NCI-H1092 (cell line): ENCODE measurements at places on chromosomes 1 and 21.

GRCh38 chr1:226535666-226536065 is 12.9 kb upstream of the STUM start:
- peak; percentile 85 for DNase-seq

- no peak for DNase-seq
These were observed 202.6 kb downstream of the SLC45A1 start for GRCh38 chr1:8520483-8520966.

- DNase-seq: no peak
These were observed 32.2 kb downstream of the SLC30A7 start for GRCh38 chr1:100928128-100928527.

- DNase-seq: no peak
These were observed 26.2 kb downstream of the RGS7 start for GRCh38 chr1:241330619-241331327.

GRCh38 chr1:17588048-17588871 is 48.8 kb downstream of the ARHGEF10L start:
- DNase-seq: no peak

DNA sequence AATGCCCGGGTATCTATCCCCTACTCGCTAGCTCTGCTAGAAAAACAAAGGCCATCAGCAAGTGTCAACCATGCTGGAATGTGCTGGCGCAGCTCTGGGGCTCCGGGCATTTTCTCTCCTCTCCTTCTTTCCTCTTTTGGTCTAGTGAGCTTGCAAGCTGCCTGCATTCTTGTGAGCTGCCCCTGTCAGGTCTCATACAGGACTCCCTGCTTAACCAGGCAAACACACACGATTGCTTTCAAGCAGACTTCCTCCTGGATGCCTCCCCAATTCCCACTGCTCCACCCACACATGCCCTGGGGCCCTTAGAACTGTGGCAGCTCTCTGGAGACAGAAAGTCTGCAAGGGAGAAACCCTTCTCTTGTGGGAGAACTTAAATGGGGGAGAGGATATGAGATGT is 35.7 kb upstream of the SUCO start:
- DNase-seq: no peak

GRCh38 chr21:18467715-18468114 is 64.1 kb upstream of the TMPRSS15 start:
- no peak for DNase-seq

- no peak for DNase-seq
These were observed 493 bp upstream of the CHD1L start for GRCh38 chr1:147241934-147242448.

DNA sequence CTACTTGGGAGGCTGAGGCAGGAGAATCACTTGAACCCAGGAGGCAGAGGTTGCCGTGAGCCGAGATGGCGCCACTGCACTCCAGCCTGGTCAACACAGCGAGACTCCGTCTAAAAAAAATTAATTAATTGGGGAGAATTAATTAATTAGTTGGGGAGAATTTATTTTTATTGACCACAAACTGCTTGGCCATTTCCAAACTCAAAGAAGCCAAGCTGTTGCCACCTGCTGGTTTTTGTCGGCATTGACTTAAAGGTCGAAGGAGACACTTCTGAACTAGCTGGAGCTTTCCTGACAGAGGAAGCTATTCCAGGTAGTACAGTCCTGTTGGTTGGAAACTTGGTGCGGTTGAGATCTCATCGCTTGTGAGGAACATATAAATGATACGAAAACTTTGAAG is 13.1 kb downstream of the MAP1LC3C start:
- peak; percentile 14 for DNase-seq

DNA sequence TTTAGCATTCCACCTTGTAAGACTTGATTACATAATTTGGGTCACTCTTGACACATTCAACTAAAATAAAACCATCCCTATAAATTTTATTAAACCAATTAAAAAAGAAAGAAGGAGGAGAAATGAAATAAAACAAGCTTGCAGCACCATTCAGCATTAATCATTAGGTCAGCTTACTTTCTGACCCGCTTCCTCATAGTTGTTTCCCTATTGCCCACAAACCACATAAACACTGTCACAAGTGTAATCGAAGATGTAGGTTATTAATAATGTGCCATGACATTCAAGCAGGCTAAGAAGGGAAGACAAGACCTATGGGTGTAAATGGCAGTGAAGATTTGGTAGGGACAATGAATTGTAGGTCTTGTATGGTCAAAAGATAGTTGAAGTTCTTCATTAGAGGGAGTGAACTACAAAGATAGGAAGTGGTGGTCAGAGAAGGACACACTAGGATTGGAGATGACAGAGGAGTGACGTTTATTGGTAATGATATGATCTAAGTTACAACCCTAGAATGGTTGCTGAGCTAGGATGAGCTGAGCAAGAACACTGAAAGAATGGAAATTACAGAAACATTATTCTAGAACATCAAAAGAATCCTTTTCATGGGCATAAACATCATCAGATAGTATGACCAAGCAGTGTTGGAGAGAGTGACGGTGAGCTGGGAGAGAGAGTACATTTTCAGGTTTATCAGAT is 231.5 kb downstream of the KCNT2 start:
- DNase-seq: no peak

DNA sequence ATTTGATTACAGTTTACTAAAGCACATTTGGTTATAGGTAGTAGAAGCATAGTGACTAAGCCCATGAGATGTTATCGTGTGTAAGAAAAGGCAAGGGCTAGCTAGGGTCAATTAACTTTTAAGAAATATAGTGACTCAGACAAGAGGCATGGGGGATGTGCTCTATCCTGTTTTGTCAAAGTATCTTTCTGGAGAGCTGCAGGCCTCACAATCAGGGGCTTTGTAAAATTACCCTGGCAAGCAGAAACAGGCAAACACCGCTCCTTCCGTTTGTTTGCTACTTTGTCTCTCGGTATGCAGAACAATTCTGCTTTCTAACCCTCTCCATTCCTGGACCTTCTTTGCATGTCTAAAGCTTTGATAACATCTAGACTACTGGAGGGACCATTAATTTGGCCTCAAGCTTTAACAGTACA is 26.1 kb upstream of the ZNF697 start:
- no peak for DNase-seq

DNA sequence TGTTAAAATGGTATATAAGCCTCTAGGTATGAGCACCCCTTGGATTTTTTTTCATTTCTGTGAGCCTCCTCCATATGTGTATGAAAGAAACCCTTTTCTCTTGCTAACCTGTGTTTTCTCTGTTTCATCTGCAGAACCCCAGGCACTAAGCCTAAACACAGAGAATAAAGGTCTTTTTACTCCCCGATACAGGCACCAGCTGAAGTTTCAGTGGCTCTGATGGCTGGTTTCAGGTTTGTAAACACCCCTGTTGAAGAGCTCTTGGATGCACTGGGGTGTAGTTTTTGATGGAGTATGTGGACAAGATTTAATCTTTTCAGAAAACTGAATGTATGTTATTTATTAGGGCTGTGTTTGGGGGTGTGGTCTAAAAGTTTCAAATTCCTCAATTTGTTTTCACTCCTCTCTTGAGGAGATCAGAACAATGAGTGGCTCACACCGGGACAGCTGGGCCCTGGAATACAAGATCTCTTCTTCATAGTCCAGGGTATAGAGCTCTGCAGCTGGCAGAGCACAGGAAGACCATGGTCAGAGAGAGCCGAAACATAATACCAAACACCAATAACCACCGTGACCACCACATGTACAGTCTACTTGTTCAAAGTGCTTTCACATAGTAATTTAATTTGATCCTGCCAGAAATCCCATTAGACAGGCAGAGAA is 50.2 kb upstream of the VTCN1 start:
- DNase-seq: no peak

- DNase-seq: no peak
These were observed 66.1 kb upstream of the FAM3B start for GRCh38 chr21:41250519-41250918.

GRCh38 chr1:163820226-163820625 is 498.5 kb downstream of the NUF2 start:
- peak; percentile 13 for DNase-seq

DNA sequence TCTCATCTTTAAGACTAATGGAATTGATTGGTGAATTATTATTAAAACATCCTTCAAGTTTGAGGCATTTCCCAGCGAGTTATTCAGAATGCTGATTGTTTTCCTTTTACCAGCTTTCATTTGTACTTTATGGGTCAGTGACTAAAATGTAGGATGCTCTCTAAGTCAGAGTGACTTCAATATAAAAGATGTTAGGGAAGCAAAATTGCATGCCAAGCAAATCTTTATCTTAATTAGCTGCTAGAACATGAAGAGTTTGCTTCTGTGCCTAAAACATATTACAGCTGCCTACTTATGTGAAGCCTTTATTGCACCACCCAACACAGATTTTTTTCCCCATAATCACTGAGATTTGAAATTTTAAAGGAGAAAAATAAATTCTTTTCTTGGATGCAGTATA is 79.8 kb upstream of the CYYR1 start:
- no peak for DNase-seq
